Activated CD4-positive, alpha-beta T cell treated with anti-CD3 and anti-CD28 coated beads for 48 hours (primary cell): ENCODE measurements at places on chromosomes 4 and X.

- no peak for DNase-seq
These were observed 120.0 kb downstream of the SPRY1 start for GRCh38 chr4:123516576-123516975.

GRCh38 chr4:89847571-89848325 lies 10.8 kb upstream of the SNCA start:
- DNase-seq = no peak

DNA sequence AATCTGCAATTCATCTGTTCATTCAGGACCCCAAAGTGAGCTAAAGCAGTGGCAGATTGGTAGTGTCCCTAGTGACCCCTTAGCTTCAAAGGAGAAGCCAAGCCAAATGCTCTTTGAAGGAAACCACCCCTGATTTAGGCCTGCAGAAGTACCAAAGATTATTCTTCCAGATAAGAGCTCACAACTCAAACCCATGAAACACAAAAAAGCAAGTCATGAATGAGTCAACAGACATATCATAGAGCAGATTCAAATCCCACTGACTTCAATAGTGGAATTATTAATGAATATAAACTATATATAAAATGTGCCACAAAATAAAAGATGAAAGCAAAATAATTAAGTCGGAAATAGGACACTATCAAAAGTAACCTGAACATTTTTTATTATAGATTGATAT lies 197.6 kb downstream of the SCFD2 start:
- no peak for DNase-seq

DNA sequence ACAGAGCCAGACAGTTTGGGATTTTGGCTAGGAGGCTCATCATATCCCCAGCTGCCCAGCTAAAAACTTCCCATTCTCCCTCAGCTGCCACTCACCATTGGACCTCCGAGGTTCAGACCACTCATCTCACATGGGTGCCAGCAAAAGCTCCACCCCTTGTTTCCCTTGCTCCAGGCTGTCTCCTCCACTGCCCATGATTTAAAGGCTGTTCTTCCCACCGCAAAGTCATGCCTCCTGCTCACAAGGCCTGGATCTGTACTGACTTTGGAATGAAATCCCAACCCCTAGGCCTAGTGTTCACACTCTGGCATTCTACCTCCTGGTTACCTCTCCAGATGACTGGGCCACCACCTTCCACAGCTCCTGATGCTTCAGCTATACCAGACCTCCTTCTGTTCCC lies 142.2 kb upstream of the EOLA2 start:
- DNase-seq = no peak

DNA sequence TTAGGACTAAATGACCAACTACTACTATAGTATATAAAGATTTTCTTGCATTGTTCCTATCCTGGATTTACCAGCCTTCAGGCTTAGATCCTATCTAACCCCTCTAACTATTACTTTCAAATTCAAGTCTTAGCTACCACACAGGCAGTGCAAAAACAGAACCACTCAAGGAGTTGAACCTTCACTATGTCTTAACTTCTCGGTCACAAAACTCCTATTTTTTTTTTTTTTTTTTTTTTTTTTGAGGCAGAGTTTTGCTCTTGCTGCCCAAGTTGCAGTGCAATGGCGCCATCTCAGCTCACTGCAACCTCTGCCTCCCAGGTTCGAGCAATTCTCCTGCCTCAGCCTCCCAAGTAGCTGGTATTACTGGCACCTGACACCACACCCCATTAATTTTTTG lies 6.3 kb upstream of the FAM200B start:
- no peak for DNase-seq

- no peak for DNase-seq
These were observed 97.8 kb downstream of the WFS1 start for GRCh38 chr4:6367371-6367851.
